ENCODE measurements at places on chromosomes 13 and 19.

- no peak for DNase-seq
Observed at GRCh38 chr13:43874504-43875092, 4.9 kb downstream of the CCDC122 start.

DNA sequence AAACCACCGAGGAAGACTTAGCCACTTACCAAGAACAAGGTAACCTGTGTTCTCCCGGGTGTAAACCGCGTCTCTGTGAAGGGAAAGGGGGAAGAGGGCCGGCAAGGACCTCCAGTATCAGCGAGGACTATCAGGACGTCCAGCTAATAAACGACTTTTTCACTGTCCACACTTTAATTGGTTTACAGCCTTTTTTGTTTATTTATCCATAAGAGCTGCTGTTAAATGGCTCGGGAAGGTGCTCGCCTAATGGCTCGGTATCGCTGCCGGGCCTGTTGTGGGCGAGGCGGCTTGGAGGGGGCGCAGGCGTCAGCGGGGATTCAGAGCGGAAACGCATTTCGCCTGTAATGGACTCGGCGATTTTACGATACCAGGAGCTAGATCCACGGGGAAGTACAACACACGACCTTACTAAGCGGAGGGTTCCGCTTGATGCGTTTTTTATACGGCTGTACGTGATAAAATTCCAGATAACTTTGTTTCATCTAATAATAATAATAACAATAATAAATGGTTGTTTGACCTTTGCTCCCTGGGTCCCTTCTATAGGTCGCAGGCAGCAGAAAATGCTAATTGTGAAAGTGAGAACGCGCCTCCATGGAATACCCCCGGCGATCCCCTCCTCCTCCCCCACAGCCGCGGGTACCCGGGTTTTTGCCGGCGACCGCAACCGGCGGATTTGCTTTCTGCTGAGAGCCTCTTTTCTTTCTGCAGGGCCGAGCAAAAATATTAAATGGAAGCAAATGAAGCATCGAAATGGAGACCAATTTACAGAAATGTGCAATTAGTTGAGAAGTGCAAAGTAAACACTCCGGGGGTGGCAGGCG is 2.5 kb upstream of the PDX1 start:
- DNase-seq: no peak

DNA sequence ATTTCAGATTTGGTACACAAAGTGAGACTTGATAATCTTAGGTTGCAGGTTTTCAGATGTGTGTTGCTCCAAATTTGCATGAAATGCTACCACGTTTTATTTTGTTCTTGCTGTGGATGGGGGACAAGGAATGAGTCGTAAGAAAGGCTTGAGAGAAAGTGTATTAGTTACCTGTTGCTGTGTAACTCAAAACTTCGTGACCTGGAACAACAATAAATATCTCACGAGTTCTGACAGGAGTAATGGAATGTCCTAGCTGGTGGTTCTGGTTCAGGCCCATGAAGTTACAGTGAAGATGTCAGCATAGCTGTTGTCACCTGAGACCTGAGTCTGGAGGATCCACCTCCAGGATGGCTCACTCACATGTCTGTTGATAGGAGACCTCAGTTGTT is 1.2 kb downstream of the ZNF8 start:
- no peak for DNase-seq

DNA sequence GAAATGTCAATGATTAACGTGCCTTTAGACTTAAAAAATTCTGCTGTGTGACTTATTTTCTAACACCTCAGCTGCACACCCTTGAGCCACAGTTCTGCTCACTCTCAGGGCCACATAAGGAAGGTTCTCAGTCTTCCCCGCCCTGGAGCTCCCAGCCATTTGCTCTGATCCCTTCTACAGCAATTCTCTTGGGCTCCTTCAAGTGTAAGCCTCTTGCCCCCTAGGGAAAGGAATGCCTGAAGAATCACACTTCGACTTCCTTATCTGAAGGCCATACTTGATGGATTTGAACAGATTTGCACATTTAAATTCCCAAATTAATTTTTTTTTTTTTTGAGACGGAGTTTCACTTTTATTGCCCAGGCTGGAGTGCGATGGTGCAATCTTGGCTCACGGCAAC is 44.2 kb downstream of the RASA3 start:
- peak; percentile 2 for DNase-seq

GRCh38 chr19:23762884-23763711 is 4.4 kb upstream of the ZNF681 start:
- DNase-seq: peak; percentile 89

Data from right forelimb (tissue), 1 donor.